ENCODE measurements at places on chromosomes 11 and 22. TPM values are rescaled to one million over a fixed set of nuclear protein-coding genes. Genes with fewer than 3 reads are reported as not detected.

GRCh38 chr11:38791346-38791961, 2193.4 kb upstream of the RAG2 start:
- H3K36me3 ChIP-seq, result no peaks in the 10 kb centered on the region
- H3K4me3 ChIP-seq, result no peak overlapping the region
- no peaks in the 10 kb centered on the region for H3K4me1 ChIP-seq
- no peak overlapping the region for H3K27ac ChIP-seq
- no peaks in the 10 kb centered on the region for H3K27me3 ChIP-seq
- peak; percentile 58 for DNase-seq

DNA sequence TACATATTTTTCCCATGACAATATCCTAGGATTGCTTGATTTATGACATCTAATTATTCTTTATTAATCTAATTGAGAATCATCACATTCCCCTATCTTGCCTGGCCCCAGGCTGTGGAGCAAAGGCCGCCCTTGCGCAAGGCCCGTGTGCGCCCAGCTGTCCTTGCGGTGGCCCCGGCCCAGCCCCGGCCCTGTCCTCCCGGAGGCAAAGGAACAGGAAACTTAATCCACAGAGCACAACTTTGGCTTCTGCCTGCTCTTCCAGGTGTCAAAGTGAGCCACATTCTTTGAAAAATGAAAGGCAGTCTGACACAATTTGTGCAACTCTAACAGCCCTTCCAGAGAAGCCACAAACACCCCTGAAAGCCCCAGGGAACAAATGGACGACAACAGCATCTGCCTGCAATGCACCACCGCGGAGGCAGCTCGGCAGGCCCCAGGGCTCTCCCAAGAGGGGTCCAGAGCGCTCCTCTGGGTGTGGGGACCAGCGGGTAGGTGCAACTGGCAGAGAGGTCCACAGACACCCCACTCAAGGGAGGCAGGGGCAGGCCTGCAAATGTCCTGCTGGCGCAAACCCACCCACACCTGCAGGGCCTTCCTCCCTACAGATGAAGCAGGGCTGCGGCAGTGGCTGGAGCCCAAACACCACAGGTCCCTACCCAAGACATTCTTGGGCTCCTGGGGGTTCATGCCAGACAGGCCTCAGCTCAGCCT, 30.3 kb downstream of the GNB1L start:
- no peak overlapping the region for H3K27ac ChIP-seq
- H3K4me3 ChIP-seq, result no peak overlapping the region
- no peaks in the 10 kb centered on the region for H3K36me3 ChIP-seq
- H3K27me3 ChIP-seq, result no peaks in the 10 kb centered on the region
- no peak for DNase-seq

DNA sequence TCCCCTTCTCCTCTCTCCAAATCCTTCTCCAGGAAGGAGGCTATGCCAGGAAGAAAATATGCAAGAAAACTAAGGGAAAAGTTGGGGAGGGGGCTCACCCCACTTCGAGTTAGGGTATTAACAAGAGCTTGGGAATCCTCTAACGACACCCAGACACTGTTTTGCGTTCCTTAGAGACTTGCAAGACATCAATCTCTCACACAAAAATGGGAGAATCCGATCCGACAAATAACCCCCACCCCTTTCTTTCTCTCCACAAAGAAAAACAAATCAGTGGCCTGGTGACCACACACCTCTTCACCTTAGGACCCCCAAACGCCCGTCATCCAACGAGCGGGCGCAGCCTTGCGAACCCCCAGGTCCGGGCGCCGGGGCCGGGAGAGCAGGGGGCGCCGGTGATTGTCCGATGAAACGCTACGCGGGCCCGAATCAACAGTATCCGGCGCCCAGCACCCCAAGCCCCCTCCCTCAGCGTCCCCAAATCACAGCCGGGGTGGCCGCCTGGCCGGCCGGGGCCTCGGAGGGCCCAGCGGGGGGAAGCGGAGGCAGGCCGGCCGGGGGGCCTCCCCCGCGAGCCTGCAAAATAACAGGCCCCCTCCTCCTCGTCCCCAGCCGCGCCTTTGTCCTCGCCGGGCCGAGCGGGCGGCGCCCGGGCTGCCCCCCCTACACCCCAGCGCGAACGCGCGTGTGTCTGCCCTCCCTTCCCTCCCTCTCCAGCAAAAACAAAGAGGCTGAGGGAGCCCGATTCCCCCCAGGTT, 690 bp downstream of the CSNK1E start:
- no peaks in the 10 kb centered on the region for H3K27me3 ChIP-seq
- H3K4me1 ChIP-seq, result peaks cover 33% of the 10 kb centered on the region
- peak; percentile 51 for DNase-seq
- H3K4me3 ChIP-seq, result peak overlapping the region; percentile 92
- H3K27ac ChIP-seq, result peak overlapping the region; percentile 98
- peaks cover 13% of the 10 kb centered on the region for H3K36me3 ChIP-seq

DNA sequence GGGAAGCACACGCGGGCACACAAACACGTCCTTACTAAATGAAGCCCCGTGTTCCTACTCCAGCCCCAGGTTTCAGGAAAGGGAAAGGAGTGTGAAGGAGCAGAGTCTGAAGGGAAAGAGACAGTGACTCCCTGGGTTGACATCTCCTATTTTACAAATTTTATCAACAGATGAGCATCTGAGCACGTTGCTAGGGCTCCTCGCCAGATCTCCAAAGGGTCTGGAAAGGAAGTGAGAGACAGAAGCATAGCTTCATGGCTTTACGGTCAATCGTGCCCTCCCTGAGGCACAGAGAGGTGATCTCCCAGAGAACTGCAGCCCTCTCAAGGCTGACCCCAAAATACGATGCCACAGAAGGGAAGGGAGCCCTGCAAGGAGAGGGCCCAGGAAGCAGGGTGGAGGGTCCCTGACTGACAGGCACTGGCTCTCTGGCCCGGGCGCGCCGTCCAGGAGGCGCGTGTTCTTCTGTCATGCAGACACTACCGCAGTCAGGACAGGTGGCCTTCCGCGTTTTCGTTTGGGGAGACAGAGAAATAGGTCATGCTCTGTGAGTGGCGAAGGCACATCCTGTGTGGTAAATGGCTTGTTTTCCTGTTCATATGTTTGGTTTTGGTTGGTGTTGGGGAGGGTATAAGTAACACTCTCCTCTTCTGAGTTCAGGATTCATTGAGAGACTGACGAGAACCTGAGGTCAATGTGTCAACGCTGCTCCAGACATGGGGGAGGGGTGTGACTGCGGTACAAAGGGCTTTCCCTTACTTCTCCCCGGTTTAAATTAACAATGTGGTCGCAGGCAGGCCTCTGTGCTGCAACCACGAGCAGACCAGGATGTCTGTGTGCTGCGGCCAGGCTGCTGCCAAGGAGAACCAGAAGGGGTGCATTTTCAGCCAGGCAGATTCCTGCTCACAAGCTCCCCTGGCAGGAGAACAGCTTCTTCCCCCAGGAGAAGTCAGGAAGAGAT, 813.3 kb downstream of the OPCML start:
- no peaks in the 10 kb centered on the region for H3K27me3 ChIP-seq
- H3K4me1 ChIP-seq, result no peaks in the 10 kb centered on the region
- no peak overlapping the region for H3K27ac ChIP-seq
- H3K36me3 ChIP-seq, result no peaks in the 10 kb centered on the region

DNA sequence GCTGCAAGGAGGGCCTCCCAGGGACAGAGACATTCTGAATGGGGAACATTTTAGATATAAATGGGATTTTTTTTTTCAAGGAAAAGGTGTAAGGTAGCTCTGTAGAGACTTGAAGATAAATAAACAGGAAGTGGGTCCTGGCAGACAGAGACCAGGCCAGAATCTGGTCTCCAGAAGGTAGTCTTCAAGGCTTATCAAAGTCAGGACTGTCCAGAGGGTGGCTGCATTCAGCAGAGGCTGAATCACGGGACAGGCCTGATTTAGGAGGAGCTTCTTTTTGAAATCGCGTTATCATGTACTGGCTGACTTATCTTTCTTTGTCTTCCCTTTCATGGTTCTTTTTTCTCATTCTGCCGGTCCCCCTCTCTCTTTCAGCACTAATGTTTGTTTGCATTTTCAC, 542.9 kb downstream of the NTM start:
- no peaks in the 10 kb centered on the region for H3K27me3 ChIP-seq
- H3K27ac ChIP-seq, result no peak overlapping the region

DNA sequence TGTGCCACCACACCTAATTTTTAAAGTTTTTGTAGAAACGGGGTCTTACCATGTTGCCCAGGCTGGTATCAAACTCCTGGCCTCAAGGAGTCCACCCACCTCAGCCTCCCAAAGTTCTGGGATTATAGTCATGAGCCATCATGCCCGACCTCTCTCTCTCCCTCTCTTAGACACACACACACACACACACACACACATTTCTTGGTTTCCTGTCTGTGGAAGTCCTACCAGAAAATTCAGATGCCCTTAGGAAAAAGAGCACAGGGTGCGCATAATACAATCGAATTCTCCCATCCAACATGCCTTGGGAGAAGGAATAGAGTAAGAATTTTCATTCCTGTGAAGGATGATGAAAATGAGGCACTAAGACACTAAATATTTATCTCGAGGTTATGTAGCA, 10.4 kb downstream of the MICAL3 start:
- no peak overlapping the region for H3K4me3 ChIP-seq
- no peaks in the 10 kb centered on the region for H3K36me3 ChIP-seq
- H3K27ac ChIP-seq, result no peak overlapping the region

DNA sequence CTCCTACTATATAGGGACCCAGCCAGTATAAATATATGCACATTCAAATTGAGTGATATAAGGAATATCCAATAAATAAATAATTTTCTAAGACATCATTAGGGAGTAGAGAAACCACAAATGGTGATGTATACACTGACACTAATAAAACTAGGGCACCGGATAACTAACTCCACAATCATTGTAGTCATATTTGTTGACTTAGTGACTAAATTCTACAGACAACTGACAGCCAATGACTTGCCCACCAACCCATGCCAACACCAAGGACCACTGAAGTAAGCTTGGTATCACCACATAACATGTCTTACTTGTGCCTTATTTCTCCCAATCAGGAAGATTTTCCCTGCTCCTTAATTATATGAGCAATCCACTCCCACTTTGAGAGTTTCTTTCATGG, 139.6 kb upstream of the TRPC6 start:
- H3K4me3 ChIP-seq, result no peak overlapping the region
- DNase-seq, result no peak

- no peak overlapping the region for H3K27ac ChIP-seq
- H3K4me3 ChIP-seq, result no peak overlapping the region
- DNase-seq, result no peak
- H3K36me3 ChIP-seq, result no peaks in the 10 kb centered on the region
- no peaks in the 10 kb centered on the region for H3K4me1 ChIP-seq
- peaks cover 6% of the 10 kb centered on the region for H3K27me3 ChIP-seq
Observed at GRCh38 chr22:32979606-32980005, 78.6 kb downstream of the SYN3 start.

GRCh38 chr22:25829808-25830777, 88.1 kb downstream of the MYO18B start:
- H3K27me3 ChIP-seq, result no peaks in the 10 kb centered on the region
- DNase-seq, result no peak
- no peak overlapping the region for H3K27ac ChIP-seq

DNA sequence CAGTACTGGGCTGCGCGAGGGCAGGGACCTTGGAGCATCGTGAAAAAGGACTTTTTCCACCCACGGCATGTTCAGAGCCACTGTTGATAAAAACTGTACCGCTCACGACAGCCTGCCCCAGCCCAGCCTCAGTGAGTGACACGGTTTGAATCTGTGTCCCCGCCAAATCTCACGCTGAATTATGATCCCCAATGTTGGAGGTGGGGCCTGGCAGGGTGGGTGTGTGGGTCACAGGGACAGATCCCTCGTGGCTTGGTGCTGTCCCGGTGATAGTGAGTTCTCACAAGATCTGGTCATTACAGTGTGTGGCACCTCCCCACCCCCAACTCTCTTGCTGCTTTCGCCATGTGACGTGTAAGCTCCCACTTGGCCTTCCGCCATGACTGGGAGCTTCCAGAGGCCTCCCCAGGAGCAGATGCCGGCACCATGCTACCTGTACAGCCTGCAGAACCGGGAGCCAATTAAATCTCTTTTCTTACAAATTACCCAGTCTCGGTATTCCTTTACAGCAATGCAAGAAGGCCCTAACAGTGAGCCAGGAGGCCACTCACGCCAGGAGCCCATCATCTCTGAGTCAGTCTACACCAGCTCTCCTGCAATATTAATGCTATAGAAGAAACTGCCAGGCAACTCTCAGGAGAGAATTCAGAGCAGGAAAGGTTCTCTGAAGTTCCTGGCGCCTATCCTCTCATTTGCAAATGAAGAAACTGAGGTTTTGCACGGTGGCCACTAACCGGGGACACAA, 1.3 kb downstream of the TOLLIP start:
- DNase-seq, result peak; percentile 22
- no peaks in the 10 kb centered on the region for H3K27me3 ChIP-seq
- no peak overlapping the region for H3K27ac ChIP-seq

- H3K4me1 ChIP-seq, result peaks cover 24% of the 10 kb centered on the region
- H3K27ac ChIP-seq, result peak within 1 kb of the TSS; percentile 99
- no peaks in the 10 kb centered on the region for H3K36me3 ChIP-seq
- DNase-seq, result peak; percentile 57
Observed at GRCh38 chr22:19941365-19942082, at the start of the genes COMT and TXNRD2. Gene COMT, plus strand, starts transcription at chr22:19941772. Its CDS starts 20,755 bp downstream, at chr22:19962527. Gene TXNRD2, minus strand, starts transcription at chr22:19941818. Its CDS starts 15 bp downstream, at chr22:19941803.

DNA sequence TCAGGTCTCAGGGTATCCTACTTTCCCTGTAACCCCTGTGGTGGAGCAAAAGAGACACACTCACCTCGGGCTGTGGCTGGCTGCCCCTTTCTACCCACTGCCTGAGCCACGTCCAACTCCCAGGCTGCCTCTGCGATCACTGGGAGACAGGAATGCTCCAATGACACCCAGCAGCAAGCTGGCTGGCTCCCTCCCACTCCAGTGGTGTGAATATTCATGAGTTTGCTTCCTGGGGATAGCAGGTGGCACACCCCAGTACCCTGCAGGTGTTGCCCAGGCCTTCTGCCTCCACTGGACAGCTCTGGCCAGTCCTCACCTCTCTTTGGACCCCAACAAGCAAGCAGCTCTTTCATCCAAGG, 9.7 kb downstream of the GAL3ST1 start:
- no peaks in the 10 kb centered on the region for H3K36me3 ChIP-seq
- DNase-seq, result no peak
- H3K4me3 ChIP-seq, result no peak overlapping the region
- no peaks in the 10 kb centered on the region for H3K4me1 ChIP-seq

DNA sequence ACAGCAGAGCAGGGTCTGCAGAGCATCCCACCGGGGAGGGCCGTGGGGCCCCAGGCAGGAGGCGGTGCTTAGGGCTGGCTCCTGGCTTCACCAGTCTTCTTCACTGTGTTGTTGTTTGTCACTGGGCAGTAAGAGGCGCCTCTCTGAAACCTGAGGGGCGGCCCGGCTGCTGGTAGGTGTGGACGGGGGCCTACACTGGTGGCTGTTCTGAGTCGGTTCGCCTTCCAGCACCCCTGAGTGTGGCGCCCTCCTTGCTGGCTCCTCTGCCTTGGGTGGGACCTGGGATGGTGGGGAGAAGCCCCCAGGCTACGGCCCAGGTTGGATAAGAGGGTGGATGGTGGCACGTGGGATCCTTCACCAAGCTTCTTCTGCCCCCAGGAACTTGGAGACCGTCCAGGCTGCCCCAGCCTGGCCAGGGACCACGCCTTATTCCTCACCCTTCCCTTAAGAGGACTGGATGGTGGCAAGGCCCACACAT, 10.4 kb upstream of the GRAMD4 start:
- H3K27ac ChIP-seq, result no peak overlapping the region
- DNase-seq, result no peak
- H3K27me3 ChIP-seq, result peaks cover 2% of the 10 kb centered on the region
- no peak overlapping the region for H3K4me3 ChIP-seq

- H3K4me3 ChIP-seq, result no peak overlapping the region
- peaks cover 2% of the 10 kb centered on the region for H3K4me1 ChIP-seq
- DNase-seq, result peak; percentile 92
- H3K36me3 ChIP-seq, result peaks cover 34% of the 10 kb centered on the region
- H3K27ac ChIP-seq, result no peak overlapping the region
Observed at GRCh38 chr22:24325105-24325757, 54.6 kb downstream of the SPECC1L start.

Gene OR51B5
- total RNA-seq, result 0.54 TPM

Gene C11orf21
- not detected for total RNA-seq

Gene MRGPRX4
- under 0.01 TPM for total RNA-seq

Gene RFPL1
- total RNA-seq, result not detected

Gene OR2AG1
- not detected for total RNA-seq
